ENCODE measurements at places on chromosomes 11 and 22. TPM values are rescaled to one million over a fixed set of nuclear protein-coding genes. Genes with fewer than 3 reads are reported as not detected.

GRCh38 chr11:57475671-57476046 is 15.3 kb downstream of the RTN4RL2 start:
- DNase-seq = no peak

DNA sequence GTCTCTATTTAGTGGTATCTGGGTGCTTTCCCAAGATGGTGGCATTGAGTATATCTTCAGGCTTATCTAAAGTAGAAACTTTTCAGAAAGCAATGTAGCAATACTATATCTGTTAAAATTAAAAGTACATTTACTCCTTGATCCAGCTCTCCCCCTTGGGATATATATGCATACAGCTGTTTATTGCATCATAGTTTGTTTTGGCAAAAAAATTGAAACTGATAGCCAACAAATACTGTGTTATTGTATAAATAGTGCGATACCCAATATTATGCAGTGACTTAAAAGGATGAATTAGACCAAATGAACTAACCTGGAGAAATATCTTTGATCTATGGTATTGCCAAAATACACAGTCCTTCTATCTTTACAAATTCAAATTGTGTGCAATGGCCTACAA is 8.4 kb upstream of the OR10A3 start:
- DNase-seq = no peak

- DNase-seq = no peak
Observed at GRCh38 chr22:45098056-45098455, 65.7 kb upstream of the NUP50 start.

DNA sequence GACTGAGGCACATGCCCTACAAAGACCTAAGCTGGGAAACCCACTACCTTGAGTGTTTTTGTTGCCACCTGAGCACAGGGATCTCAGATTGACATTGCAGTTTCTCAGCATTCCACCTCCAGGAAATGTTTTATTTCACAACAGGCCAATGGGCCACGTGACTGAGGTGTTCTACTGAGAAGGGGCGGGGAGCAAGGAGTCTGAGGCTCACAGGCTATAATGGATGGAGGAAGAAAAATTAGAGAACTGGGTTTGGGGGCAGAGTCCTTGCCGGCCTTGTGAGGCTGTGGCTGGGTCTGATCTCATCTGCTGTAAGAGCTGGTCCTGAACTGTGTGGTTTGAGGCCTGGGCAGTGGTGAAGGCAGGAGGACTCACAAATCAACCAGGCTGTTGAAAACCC is 40.7 kb downstream of the ZNF202 start:
- DNase-seq = no peak

GRCh38 chr22:25110846-25111578 is 88.6 kb upstream of the CRYBB3 start:
- DNase-seq = peak; percentile 75

PATE2 gene
- 0.23 TPM for total RNA-seq
